Activated CD4-positive, alpha-beta T cell treated with anti-CD3 and anti-CD28 coated beads, Interleukin-2, amount 50 U/mL, for 48 hours (primary cell): ENCODE measurements at places on chromosomes 12 and 14.

- DNase-seq, result no peak
Observed at GRCh38 chr12:26188127-26188526, 7.2 kb upstream of the SSPN start.

DNA sequence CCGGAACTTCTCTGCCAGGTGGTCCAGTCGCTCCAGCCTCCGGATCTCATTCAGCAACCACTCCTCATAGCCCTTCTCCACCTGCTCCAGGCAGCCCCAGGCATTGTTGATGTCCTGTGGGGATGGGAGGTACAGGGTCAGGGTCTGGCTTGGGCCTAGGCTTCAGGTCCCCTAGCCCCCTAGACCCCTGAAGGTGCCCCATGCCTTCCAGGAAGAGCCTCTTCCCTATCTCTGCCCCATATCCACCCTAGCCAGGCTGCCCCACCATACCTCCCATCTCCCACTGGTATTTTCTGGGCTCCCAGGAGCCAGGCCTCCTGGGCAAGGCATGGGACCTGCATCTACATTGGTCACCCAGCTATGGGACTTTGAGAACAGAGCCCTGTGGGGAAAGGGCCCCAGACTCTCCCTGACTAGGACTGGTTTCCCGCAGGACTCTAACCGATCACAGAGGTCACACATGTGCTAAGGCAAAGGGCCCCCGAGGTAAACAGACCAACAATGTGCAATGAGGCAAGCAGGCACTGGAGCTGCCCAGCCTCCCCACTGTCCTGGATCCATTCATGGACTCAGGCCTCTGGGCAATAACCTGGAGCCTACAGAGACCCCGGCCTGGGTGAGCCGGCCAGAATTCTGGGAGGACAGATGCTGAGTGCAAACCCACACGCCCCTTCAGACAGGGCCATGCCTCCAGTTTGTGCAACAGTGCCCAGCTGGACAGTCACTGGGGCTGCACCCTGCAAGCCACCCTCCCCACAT lies 88.8 kb downstream of the ACTN1 start:
- DNase-seq, result no peak

DNA sequence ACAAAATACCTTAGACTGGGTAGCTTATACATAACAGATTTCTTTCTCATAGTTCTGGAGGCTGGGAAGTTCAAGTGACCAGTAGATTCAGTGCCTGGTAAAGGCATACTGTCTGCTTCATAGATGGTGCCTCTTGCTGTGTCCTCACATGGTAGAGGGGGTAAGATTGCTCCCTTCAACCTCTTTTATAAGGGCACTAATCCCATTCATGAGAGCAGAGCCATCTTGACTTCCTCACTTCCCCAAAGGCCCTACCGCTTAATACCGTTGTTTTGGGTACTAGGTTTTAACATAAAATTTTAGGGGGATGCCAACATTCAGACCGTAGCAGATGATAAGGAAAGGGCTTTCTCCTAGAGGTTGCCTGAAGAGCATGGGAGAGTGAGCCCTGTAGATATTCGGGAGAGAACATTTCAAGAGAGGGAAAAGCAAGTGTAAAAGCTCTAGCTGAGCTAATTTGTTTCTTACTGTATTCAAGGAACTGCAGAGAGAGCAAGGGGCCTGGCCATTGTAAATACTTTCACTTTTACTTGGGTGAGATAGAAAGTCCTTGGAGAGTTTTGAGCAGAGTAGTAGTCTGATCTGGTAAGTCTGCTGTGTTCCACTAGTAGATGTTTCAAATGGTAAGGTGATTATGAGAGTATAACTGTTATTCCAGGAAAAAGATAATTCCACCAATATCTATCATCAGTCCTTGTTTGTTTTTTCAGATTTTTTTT lies 27.3 kb downstream of the FRS2 start:
- no peak for DNase-seq

DNA sequence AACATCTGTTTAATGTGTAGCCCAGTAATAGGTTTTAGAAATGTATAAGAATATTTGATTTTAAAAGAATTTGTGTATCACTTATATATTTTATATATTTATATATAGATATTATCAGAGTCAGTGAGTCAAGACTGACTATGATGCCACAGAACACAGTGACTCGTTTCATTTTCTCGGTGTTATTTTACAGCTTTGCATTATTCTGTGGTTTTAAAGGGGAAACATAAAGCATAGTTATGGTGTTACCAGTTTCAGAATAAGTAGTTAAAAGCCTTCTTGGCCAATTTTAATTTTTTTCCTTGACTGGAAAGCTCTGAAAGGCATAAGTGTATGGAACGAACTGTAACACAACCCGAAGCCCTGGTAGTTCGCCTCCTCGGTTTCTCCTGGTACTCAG lies 91.0 kb downstream of the GRIP1 start:
- DNase-seq, result no peak

DNA sequence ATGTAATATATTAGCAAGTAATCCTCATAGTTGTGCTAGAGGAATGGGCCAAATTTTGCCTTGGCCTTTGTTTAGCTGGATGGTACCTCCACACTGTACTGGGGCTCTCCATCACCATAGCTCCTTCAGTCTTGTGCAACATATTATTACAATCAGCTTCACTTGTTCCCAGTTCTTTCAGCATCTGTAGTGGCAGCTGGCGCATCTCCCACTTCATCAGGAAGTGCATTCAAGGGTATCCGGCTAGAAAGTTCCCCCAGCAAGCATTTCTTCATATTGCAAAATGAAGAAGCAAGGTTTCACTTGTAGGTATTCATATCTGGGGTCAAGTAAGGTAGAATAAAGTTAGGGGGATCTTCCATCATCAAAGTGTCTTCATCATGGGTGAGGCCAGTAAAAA lies 123.7 kb downstream of the IGF1 start:
- no peak for DNase-seq

GRCh38 chr12:27383429-27384260 lies 51.0 kb downstream of the BMAL2 start:
- peak; percentile 79 for DNase-seq

- DNase-seq, result no peak
Observed at GRCh38 chr12:105843986-105844760, 294.6 kb downstream of the NUAK1 start.

GRCh38 chr12:114691763-114692185 lies 7.8 kb upstream of the TBX3 start:
- no peak for DNase-seq

DNA sequence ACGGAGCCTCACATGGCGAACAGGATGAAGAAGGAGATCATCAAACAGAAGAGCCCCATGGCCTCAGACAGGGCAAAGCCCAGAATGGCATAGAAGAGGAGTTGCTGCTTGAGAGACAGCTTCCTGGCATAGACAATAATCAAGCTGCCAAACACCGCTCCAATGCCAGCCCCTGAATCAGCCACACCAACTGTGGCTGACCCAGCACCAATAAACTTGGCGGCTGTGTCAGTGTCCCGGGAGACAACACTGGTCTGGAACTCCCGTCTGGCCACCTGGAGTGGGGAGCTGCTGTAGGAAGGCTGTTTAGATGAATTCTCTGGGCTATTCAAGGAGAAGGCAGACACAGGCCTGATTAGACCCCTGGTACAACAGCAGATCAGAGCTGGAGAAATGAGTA lies 100.1 kb downstream of the HEATR5A start:
- no peak for DNase-seq

DNA sequence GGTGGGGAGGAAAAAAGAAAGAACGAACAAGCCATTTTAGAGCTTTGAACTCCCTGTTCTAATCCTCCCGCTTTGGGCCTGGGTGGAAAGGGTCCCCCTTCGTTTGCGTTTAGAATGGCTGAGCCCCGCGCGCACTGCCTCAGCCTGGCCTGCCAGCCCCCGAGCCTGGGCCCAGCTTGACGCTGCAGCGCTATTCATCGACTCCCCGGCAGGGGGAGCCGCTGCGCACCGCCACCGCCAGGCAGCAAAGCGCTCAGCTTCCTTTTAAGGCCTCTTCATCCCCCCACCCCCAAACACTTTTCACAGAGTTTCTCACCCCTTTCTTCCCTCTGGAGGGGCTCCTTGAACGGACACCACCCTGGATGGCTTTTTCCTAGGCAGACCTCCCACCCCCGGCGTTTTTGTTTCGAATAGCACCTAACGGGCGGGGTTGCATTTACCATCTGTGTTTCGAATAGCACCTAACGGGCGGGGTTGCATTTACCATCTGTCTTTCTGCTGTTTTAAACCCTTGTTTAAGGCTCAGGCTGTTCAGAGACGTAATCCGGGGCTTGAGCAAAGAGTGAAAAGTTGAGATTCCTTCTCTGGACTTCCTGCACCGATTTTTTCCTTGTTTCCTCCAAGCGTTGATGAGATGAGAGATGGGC lies 56.4 kb upstream of the PIWIL1 start:
- DNase-seq, result peak; percentile 34

GRCh38 chr12:108337235-108338223 lies 1.6 kb downstream of the CMKLR1 start:
- DNase-seq, result peak; percentile 9

GRCh38 chr12:110354172-110354780 lies 49.2 kb downstream of the ANAPC7 start:
- DNase-seq, result no peak

- no peak for DNase-seq
Observed at GRCh38 chr12:24551163-24551786, 397.6 kb downstream of the BCAT1 start.

GRCh38 chr14:78222746-78223145 lies 52.6 kb downstream of the NRXN3 start:
- no peak for DNase-seq
